Bone marrow (tissue), 2 donors: ENCODE measurements at places on chromosomes 2 and 18.

DNA sequence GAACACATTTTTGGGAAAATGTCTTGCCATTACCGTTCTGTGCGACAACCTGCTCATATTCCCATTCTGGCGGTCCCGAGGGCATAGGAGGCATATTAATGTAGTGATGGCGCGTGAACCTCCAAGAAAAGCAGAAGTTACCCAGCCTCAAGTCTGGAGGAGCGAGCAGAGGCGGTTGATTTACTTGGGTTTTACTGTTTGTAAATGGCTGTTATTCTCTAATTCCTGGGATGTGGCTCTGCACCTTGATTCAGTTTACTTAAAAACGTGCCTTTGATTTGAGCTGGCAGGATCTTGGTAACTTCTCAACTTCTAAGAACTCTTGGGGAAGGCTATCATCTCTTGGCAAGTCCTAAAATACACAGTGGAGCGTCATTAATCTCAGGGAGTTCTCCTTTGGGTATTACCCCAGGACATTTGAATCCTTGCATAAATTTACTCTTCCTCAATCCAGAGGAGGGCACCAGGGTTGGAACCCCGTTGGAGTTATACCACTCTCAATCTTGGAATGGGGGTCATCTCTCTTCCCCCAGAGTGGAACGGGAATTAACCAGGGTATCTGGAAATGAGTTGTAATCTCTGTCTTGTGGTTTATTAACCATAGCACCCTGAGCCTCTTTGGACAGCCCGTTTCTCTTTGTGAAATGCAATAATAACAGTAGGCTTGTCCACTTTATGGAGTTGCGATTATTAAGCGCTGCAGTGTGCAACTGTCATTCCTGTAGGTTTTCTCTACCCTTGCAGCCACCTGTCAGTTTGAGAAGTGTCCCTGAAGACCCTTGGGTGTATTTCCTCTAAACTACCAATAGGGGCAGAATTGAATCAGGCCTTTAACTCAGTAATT, 2.1 kb downstream of the HK2 start:
- no peak for DNase-seq

DNA sequence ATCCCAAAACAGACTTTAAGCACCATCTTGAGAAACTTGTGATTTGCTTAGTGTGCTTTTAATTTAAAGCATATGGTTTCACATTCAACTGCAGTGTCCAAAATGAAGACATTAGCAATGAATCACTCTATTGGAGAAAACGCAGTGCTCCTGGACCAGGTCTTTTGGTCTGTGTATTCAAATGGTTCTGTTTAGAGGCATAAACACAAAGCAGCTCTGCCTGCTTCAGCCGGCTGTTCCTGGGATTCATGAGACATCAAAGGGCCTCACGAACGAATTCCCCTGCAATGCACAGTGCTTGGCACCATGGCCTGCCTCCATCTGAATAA, 117.1 kb upstream of the SP5 start:
- DNase-seq = no peak

DNA sequence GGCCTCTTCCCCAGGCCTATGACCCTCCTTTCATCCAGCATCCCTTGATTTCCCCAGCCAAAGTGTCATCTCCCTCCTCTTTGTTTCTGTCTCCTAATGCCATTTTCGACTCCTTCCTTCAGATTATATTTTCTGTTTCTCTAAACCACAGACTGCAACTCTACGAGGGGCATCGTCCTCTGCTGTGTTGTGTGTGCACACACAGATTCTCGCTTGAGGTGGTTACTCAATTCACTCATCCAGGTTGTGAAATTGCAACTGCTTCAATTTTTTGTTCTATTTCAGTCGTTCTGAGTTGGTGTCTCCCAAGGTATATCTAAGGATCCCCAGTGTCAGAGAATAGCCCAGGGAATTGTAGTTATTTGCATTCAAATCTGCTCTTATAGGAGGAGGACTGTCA, 113.5 kb upstream of the NDUFV2 start:
- DNase-seq = no peak

GRCh38 chr2:23486684-23487075, 101.7 kb downstream of the KLHL29 start:
- no peak for DNase-seq

GRCh38 chr18:56305583-56305982, 332.8 kb downstream of the TXNL1 start:
- DNase-seq = no peak

GRCh38 chr2:147094077-147094476, 750.8 kb upstream of the ACVR2A start:
- DNase-seq = no peak

DNA sequence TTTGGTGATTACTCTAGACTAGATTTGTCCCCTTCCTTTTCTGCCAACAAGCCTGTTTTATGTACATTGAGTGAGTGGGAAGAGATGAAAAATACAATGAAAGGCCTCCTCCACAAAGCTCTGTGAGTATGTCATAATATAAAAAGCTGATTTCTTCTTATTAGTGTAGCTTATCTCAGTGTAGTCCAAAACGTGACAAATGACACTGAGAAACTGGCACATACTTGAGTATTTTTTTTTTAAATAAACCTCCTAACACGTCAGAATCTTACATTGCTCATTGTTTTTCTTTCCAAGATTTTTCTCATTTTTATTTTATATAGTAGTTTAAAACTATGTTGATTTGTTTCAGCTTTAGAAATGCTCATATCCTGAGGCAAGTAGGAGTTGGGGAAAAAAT, 17.9 kb upstream of the FIGN start:
- no peak for DNase-seq
